A549 treated with RU486 at 1 μM for 4 hours (cell line): ENCODE measurements at places on chromosomes 7 and 10. TPM values are rescaled to one million over a fixed set of nuclear protein-coding genes. Genes with fewer than 3 reads are reported as not detected.

Gene ASZ1
- total RNA-seq = not detected in 5 replicates

Gene PLXNA4
- total RNA-seq = 1.2 to 1.7 TPM (median 1.6 TPM) in 5 replicates

Gene ATRNL1
- 0.14 to 0.78 TPM (median 0.29 TPM) in 5 replicates for total RNA-seq

Gene CCDC172
- total RNA-seq = not detected in 5 replicates

Gene VPS26A
- total RNA-seq = 27.5 to 78.4 TPM (median 50.5 TPM) in 5 replicates

Gene RSPH10B2
- total RNA-seq = 0.15 to 0.16 TPM in 2 of 5 replicates, not detected in the others

Gene NUTM2A
- 0.09 to 0.10 TPM in 2 of 5 replicates, not detected in the others for total RNA-seq

Gene VENTX
- not detected in 5 replicates for total RNA-seq

Gene OPN1SW
- not detected in 5 replicates for total RNA-seq

Gene CHAT
- not detected in 5 replicates for total RNA-seq

Gene GRID2IP
- 0.03 TPM in 1 of 5 replicates, not detected in the others for total RNA-seq

Gene ABCB1
- total RNA-seq = 0.08 to 0.47 TPM (median 0.19 TPM) in 4 of 5 replicates, not detected in the other

Gene CAMK2G
- 15.6 to 19.0 TPM (median 18.5 TPM) in 5 replicates for total RNA-seq

Gene TAC1
- total RNA-seq = not detected in 5 replicates

Gene IL15RA
- 3.6 to 5.2 TPM (median 4.5 TPM) in 5 replicates for total RNA-seq

Gene PNLIPRP3
- not detected in 5 replicates for total RNA-seq

Gene NPFFR1
- total RNA-seq = 0.01 TPM in 1 of 5 replicates, not detected in the others

Gene CPA2
- 0.15 TPM in 1 of 5 replicates, not detected in the others for total RNA-seq

Gene PLPP4
- total RNA-seq = 0.18 TPM in 1 of 5 replicates, not detected in the others

Gene COL28A1
- total RNA-seq = 0.33 to 0.99 TPM (median 0.49 TPM) in 5 replicates

Gene ACTA2
- 17.8 to 22.4 TPM (median 18.3 TPM) in 5 replicates for total RNA-seq

Gene CALML5
- total RNA-seq = not detected in 5 replicates

Gene MOGAT3
- not detected in 5 replicates for total RNA-seq

Gene PKD2L1
- total RNA-seq = 0.07 TPM in 1 of 5 replicates, not detected in the others

Gene GNGT1
- not detected in 5 replicates for total RNA-seq

Gene RBM48
- total RNA-seq = 4.8 to 7.6 TPM (median 6.4 TPM) in 5 replicates

Gene PRR15
- total RNA-seq = 1.5 to 2.6 TPM (median 2.3 TPM) in 5 replicates

Gene EPO
- 0.07 to 0.23 TPM in 2 of 5 replicates, not detected in the others for total RNA-seq

Gene YAE1
- total RNA-seq = 15.1 to 29.8 TPM (median 20.1 TPM) in 5 replicates

Gene HMX3
- 0.12 TPM in 1 of 5 replicates, not detected in the others for total RNA-seq

Gene PDE6C
- total RNA-seq = not detected in 5 replicates

Gene AIMP2
- total RNA-seq = 83.0 to 98.0 TPM (median 95.2 TPM) in 5 replicates

Gene NANOS1
- 2.1 to 3.8 TPM (median 2.8 TPM) in 5 replicates for total RNA-seq

Gene OGDHL
- total RNA-seq = 0.07 to 0.24 TPM (median 0.15 TPM) in 5 replicates

Gene HDAC9
- total RNA-seq = 0.15 to 0.38 TPM (median 0.22 TPM) in 5 replicates

Gene SORBS1
- 0.32 to 0.69 TPM (median 0.54 TPM) in 5 replicates for total RNA-seq

Gene ZNF804B
- total RNA-seq = not detected in 5 replicates

Gene HIPK2
- total RNA-seq = 13.1 to 23.3 TPM (median 23.2 TPM) in 5 replicates

Gene EIF3B
- 228 to 271 TPM (median 238 TPM) in 5 replicates for total RNA-seq
